Body of pancreas (tissue), 4 donors: ENCODE measurements at places on chromosomes 4 and X.
A peak's percentile ranks its signal among the peaks of the same experiment; 100 is the strongest.

DNA sequence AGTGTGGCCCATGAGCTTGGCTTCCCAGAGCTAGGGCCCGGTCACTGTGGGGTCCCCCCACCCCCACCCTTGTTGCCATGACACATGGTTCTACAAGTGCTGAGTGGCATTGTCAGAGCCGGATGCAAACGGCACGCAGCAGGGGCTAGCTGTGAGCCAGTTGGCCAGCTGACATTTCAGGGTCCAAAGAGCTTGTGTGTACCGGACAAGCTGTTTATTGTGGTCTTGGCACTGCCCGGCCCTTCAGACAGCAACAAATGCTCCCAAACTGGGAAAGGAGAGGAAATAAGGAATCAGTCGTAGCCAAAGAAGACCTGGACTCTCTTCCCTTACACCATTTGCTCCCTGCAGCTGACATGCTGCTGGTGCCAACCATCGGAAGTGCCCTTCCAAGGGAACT, 36.8 kb downstream of the TSC22D3 start:
- H3K36me3 ChIP-seq: no peaks in the 10 kb centered on the region
- H3K27ac ChIP-seq: peak overlapping the region; percentile 72
- no peak overlapping the region for H3K4me3 ChIP-seq
- DNase-seq: no peak
- peaks cover 99% of the 10 kb centered on the region for H3K4me1 ChIP-seq

- H3K4me3 ChIP-seq: no peak overlapping the region
- no peak for DNase-seq
- H3K27ac ChIP-seq: no peak overlapping the region
- no peaks in the 10 kb centered on the region for H3K4me1 ChIP-seq
- H3K27me3 ChIP-seq: no peaks in the 10 kb centered on the region
Observed at GRCh38 chr4:171985129-171985528, 171.9 kb downstream of the GALNTL6 start.

DNA sequence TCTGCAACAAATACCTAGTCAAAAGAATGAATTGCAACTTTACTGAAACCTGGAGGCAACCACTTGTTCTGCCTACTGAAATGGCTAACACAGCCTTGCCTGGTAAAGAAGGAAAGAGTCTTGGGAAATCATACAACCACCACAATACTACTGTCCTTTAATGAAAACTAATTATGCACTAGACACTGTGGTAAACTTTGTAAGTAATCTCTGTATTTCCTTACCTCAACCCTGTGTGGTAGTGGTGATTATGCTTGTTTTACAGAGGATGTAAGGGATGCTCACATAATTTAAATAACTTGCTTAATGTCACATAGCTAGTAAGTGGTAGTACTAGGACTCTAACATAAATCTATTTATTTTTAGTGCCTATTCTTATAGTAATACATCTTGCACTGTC, 44.7 kb downstream of the TMEM156 start:
- H3K27ac ChIP-seq: no peak overlapping the region
- no peak overlapping the region for H3K4me3 ChIP-seq
- H3K27me3 ChIP-seq: no peaks in the 10 kb centered on the region

DNA sequence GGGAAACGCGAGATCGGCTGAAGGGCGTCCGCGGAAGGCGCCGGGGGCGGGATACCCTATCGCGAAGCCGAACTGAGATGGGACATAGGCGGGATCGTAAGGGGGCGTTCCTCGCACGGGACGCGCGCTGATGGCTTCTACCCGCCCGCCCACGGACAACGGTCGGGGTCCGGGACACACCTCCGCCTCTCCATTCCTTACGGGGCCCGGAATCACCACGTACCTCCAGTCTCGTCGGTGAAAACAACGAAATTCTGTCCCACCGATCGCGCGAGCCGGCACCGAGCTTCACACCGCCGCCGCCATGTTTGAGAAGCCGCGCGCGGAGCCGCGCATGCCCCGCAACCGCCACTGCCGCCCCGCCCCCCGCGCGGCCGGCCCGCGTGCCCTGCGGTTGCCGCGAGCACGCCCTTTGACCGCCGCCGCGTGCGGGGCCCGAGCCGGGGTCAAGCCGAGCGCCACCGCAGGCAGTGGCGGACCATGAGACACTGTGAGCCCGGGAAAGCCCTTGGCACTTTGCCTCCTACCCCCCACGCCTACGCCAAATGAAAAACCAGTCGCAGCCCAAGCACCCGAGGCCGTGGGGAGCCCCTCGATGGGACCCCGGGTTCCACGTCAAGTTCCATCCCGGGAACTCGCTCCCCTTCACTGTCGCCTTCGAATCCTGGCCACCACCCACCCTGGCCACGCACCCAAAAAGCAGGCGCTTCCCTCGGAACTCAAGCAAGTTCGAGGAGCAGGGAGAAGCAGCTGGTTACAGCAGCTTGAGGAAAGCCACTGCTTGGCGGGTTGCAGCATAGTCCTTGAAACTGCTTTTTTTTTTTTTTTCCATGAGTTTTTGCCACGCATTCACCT, at the start of gene SCML2:
TSS of gene SCML2 (minus strand) at position 320 of the 855 bp plus-strand sequence. CDS start 20,617 bp downstream, outside the sequence.
- H3K27me3 ChIP-seq: no peaks in the 10 kb centered on the region
- H3K4me1 ChIP-seq: peaks cover 5% of the 10 kb centered on the region
- peak within 1 kb of the TSS; percentile 15 for H3K4me3 ChIP-seq
- peak; percentile 62 for DNase-seq
- no peaks in the 10 kb centered on the region for H3K36me3 ChIP-seq
- no peak within 1 kb of the TSS for H3K27ac ChIP-seq

- H3K27me3 ChIP-seq: no peaks in the 10 kb centered on the region
- no peaks in the 10 kb centered on the region for H3K4me1 ChIP-seq
- no peak overlapping the region for H3K27ac ChIP-seq
- H3K36me3 ChIP-seq: no peaks in the 10 kb centered on the region
- peak; percentile 3 for DNase-seq
Observed at GRCh38 chrX:41921492-41922430, 1.6 kb downstream of the CASK start.

GRCh38 chrX:39665830-39666518, 431.8 kb downstream of the BCOR start:
- no peak for DNase-seq
- no peaks in the 10 kb centered on the region for H3K27me3 ChIP-seq
- no peaks in the 10 kb centered on the region for H3K36me3 ChIP-seq
- no peak overlapping the region for H3K4me3 ChIP-seq
- H3K4me1 ChIP-seq: no peaks in the 10 kb centered on the region
- no peak overlapping the region for H3K27ac ChIP-seq

- H3K4me1 ChIP-seq: peaks cover 7% of the 10 kb centered on the region
- no peak overlapping the region for H3K27ac ChIP-seq
- H3K4me3 ChIP-seq: no peak overlapping the region
- H3K27me3 ChIP-seq: no peaks in the 10 kb centered on the region
- no peaks in the 10 kb centered on the region for H3K36me3 ChIP-seq
Observed at GRCh38 chr4:71081192-71081591, 87.7 kb downstream of the DCK start.

DNA sequence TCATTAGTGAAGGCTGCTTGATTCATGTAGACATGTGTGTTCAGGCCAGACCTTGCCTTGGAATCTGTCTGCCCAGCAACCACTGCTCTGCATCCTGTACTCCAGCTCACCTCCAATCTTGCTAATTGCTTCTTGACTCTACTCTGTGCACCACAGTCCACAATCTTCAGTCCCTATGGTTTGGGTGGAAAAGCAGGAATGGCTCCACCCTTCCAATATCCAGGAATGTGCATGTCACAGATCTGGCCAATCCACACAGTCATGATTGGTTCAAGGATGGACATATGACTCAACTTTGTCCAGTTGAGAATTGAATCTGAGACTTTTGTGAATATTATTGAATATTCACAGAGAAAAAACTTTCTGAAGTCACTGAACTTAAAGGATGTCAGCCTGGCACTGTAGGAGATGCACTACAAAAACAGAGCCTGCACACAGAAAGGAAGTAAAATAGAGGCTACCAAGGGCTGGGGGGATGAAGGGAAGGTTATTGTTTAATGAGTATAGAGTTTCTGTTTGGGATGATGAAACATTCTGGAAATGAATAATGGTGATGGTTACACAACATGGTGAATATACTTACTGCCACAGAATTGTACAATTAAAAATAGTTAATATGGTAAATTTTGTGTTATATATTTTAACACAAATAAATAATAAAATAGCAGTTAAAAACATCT, 161.3 kb upstream of the USP38 start:
- no peaks in the 10 kb centered on the region for H3K4me1 ChIP-seq
- no peak overlapping the region for H3K27ac ChIP-seq
- no peaks in the 10 kb centered on the region for H3K27me3 ChIP-seq
- no peaks in the 10 kb centered on the region for H3K36me3 ChIP-seq
- H3K4me3 ChIP-seq: no peak overlapping the region
- DNase-seq: no peak

GRCh38 chr4:14920237-14920636, 82.0 kb upstream of the CPEB2 start:
- H3K27me3 ChIP-seq: no peaks in the 10 kb centered on the region
- H3K4me1 ChIP-seq: no peaks in the 10 kb centered on the region
- no peak overlapping the region for H3K27ac ChIP-seq
- no peaks in the 10 kb centered on the region for H3K36me3 ChIP-seq

- no peak overlapping the region for H3K4me3 ChIP-seq
- H3K36me3 ChIP-seq: no peaks in the 10 kb centered on the region
- no peak overlapping the region for H3K27ac ChIP-seq
- no peaks in the 10 kb centered on the region for H3K27me3 ChIP-seq
Observed at GRCh38 chr4:8334786-8335460, 65.4 kb downstream of the HTRA3 start.

DNA sequence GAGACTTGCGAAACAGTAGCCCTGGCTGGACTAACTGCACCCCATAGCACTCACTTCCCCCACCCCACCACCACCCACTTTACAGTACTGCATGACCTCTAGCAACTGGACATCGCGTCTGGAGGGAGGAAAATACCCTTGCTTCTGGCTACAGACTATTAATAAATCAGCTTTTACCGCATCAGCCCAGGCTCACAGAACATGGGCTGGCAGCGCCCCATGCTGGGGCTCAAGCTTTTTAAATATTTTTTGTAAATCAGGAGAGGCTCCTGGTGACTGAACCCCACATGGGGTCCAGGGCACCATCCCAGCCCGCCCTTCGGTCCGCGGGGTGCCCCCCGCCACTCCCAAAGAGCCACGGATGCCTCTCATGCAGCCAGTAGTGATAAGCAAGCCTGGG, 2.7 kb downstream of the HS6ST2 start:
- no peak overlapping the region for H3K27ac ChIP-seq
- no peaks in the 10 kb centered on the region for H3K27me3 ChIP-seq
- peaks cover 30% of the 10 kb centered on the region for H3K4me1 ChIP-seq
- DNase-seq: no peak
- no peaks in the 10 kb centered on the region for H3K36me3 ChIP-seq
- H3K4me3 ChIP-seq: no peak overlapping the region

- no peaks in the 10 kb centered on the region for H3K4me1 ChIP-seq
- H3K27me3 ChIP-seq: no peaks in the 10 kb centered on the region
- no peak for DNase-seq
Observed at GRCh38 chr4:23117826-23118225, 425.1 kb downstream of the GBA3 start.

- no peak overlapping the region for H3K4me3 ChIP-seq
- H3K27ac ChIP-seq: no peak overlapping the region
- H3K36me3 ChIP-seq: no peaks in the 10 kb centered on the region
- no peaks in the 10 kb centered on the region for H3K27me3 ChIP-seq
- no peaks in the 10 kb centered on the region for H3K4me1 ChIP-seq
Observed at GRCh38 chr4:5619913-5620625, 88.3 kb downstream of the EVC2 start.

- no peak for DNase-seq
- H3K36me3 ChIP-seq: no peaks in the 10 kb centered on the region
- H3K27ac ChIP-seq: no peak overlapping the region
- H3K4me3 ChIP-seq: no peak overlapping the region
Observed at GRCh38 chr4:62627671-62628070, 1427.5 kb downstream of the ADGRL3 start.
